ENCODE measurements at places on chromosomes 7 and 10.
A peak's percentile ranks its signal among the peaks of the same experiment; 100 is the strongest.

- no peaks in the 10 kb centered on the region for H3K36me3 ChIP-seq
- DNase-seq = no peak
- H3K4me1 ChIP-seq = peaks cover 15% of the 10 kb centered on the region
- H3K4me3 ChIP-seq = no peak overlapping the region
- peaks cover 22% of the 10 kb centered on the region for H3K27me3 ChIP-seq
- H3K27ac ChIP-seq = no peak overlapping the region
Observed at GRCh38 chr7:455110-455928, 64.3 kb downstream of the PDGFA start.

- peak overlapping the region; percentile 43 for H3K4me3 ChIP-seq
- peaks cover 78% of the 10 kb centered on the region for H3K4me1 ChIP-seq
- peaks cover 58% of the 10 kb centered on the region for H3K36me3 ChIP-seq
Observed at GRCh38 chr10:63206997-63207811, 74.1 kb downstream of the NRBF2 start.

DNA sequence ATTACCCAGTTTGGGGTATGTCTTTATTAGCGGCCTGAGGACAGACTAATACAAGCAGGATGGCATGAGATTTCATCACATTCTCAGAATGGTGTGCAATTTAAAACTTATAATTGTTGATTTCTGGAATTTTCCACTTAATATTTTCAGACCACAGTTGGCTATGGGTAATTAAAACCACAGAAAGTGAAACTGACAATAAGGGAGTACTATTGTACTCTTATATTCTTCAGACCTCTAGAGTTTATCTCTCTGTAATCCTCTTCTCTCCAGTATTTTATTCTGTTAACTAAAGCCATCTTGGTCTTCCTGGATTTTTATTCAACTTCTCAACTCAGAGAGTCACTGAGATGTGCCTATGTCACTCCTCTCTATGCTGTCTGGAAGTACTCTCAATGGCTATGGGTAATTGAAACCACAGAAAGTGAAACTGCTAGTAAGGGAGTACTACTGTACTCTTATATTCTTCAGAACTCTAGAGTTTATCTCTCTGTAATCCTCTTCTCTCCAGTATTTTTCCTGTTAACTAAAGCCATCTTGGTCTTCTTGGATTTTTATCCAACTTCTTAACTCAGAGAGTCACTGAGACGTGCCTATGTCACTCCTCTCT lies 118.3 kb downstream of the PPP1R17 start:
- H3K27me3 ChIP-seq = peaks cover 34% of the 10 kb centered on the region
- no peaks in the 10 kb centered on the region for H3K36me3 ChIP-seq

- no peaks in the 10 kb centered on the region for H3K4me1 ChIP-seq
- DNase-seq = no peak
- H3K36me3 ChIP-seq = peaks cover 49% of the 10 kb centered on the region
- no peak overlapping the region for H3K4me3 ChIP-seq
Observed at GRCh38 chr10:15849316-15849715, 11.0 kb downstream of the MINDY3 start.

- peaks cover 45% of the 10 kb centered on the region for H3K4me1 ChIP-seq
- DNase-seq = no peak
- H3K36me3 ChIP-seq = no peaks in the 10 kb centered on the region
- no peak overlapping the region for H3K4me3 ChIP-seq
- no peaks in the 10 kb centered on the region for H3K27me3 ChIP-seq
Observed at GRCh38 chr7:24966802-24967201, 13.2 kb downstream of the OSBPL3 start.

GRCh38 chr10:103049237-103049636 lies 131.1 kb downstream of the CNNM2 start:
- DNase-seq = no peak
- peaks cover 18% of the 10 kb centered on the region for H3K4me1 ChIP-seq
- no peak overlapping the region for H3K27ac ChIP-seq

- no peak for DNase-seq
- no peak overlapping the region for H3K4me3 ChIP-seq
- peak overlapping the region; percentile 57 for H3K27ac ChIP-seq
- H3K4me1 ChIP-seq = peaks cover 21% of the 10 kb centered on the region
- no peaks in the 10 kb centered on the region for H3K27me3 ChIP-seq
Observed at GRCh38 chr10:45514291-45515270, 140.6 kb downstream of the ALOX5 start.

DNA sequence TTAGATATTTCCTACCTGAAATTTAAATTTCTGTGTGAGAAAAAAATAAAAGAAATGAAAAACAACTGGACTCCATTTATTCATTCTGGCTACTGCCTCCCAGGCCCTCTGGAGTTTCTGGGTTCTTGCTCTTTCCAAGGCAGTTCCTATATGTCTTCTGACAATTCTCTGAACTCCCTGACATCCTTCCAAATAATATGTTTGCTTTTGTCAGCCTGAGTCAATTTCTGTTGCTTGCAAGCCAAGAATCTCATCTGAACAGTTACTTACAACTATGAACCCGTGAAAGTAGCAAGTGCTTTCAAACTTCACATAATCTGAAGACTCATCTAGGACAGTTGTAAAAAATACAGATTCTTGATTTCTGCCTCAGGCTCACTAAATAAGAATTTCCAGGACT lies 216.7 kb upstream of the NPVF start:
- H3K36me3 ChIP-seq = peaks cover 23% of the 10 kb centered on the region
- H3K27ac ChIP-seq = no peak overlapping the region
- H3K4me3 ChIP-seq = no peak overlapping the region
- no peaks in the 10 kb centered on the region for H3K4me1 ChIP-seq

DNA sequence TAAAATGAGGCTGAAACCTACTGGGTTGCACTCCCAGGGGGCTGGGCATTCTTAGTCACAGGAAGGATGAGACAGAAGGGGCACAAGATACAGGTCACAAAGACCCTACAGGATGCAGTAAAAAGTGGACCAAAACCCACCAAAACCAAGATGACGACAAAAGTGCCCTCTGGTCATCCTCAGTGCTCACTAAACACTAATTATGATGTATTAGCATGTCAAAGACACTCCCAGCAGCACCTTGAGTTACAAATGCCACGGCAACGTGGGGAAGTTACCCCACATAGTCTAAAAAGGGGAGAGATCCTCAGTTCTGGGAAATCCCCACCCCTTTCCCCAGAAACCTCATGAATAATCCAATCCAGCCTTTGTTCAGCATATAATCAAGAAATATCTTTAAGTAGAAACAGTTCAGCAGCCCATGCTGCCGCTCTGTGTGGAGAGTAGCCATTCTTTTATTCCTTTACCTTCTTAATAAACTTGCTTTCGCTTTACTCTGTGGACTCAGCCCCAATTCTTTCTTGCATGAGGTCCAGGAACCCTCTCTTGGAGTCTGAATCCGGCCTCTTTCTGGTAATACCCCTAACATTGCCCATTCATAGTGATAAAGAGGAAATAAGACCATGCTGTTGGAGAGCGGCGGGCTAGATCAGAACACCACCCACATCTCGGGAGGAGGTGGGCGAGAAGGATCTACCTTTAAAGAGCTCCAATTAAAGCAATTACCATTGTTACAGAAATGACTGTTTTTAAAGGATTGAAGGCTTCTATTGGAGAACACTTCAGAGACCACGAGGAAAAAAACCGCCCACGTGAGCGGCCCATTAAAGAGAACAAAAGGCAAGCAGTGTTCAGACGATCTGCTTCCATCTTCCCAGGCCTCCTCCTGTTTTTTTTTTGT lies 170.9 kb downstream of the USP6NL start:
- H3K27me3 ChIP-seq = peaks cover 2% of the 10 kb centered on the region
- DNase-seq = no peak
- H3K27ac ChIP-seq = no peak overlapping the region
- peaks cover 62% of the 10 kb centered on the region for H3K4me1 ChIP-seq

Measured in WTC11 (cell line).